Ecto neural progenitor cell (in vitro differentiated cells): ENCODE measurements at places on chromosomes 1 and 21.
A peak's percentile ranks its signal among the peaks of the same experiment; 100 is the strongest.

DNA sequence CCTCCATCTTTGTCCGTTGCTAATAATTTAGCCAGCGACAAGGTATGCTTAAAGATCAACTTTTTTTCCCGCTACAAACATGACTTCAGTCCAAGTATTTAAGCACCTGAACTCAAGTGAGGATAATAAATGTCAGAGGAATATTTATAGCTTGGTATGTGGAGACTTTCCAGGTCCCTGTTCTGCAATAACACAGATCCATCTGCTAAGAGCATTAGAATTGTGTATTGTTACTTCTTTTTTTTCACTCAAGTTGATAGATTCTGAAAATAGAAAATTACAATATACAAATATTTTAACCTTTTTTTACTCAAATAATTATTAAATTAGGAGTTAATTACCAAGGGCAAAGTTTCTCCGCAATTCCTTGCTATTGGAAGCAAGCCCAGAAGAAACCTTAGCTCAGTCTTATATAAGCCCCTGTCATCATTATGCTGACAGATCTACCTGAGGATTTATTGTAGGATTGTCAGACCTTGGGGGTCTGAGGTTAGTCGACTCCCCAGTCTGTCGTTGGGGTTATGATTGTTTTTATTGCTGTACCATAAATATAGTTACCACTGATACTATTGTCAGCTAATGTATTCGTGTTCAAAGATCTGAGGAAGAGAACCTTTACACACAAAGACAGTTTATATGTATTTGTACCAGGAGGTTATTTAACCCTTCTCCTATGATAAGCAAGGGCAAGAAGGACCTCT lies 337.9 kb downstream of the TBX15 start:
- no peak for DNase-seq

DNA sequence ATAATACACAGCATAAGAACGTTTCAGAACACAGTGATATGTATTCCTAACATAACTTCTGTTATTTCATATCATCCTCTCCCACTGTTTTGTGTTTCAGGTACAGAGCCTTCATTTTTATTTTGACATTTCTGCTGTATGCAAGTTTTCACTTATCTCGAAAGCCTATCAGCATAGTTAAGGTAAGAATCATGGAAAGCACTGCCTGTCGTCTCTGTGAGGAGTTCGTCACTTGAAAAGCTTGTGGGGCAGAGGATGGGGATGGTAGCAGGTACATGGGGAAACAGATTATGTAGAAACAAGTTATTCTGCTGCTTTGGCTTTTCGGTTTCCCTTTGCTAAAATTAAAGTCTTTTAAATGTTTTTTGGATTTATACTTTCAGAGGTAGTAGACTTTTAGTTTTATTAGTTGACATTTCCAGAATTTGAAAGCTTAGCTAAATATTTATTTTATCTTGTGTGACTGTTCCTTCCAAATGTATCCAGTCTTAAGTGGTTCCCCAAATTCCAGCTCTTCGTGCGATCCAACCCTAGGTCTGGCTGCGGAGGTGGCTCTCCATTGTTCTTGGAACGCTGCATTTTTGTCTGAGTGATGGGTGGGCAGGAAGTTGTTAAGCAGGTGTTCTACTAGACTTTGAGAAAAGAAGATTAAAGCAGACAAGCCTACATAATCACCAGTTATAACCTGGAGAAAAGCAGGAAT lies 12.2 kb downstream of the SLC37A1 start:
- DNase-seq = no peak

- DNase-seq = no peak
Observed at GRCh38 chr1:197198911-197199310, 52.4 kb upstream of the ASPM start.

DNA sequence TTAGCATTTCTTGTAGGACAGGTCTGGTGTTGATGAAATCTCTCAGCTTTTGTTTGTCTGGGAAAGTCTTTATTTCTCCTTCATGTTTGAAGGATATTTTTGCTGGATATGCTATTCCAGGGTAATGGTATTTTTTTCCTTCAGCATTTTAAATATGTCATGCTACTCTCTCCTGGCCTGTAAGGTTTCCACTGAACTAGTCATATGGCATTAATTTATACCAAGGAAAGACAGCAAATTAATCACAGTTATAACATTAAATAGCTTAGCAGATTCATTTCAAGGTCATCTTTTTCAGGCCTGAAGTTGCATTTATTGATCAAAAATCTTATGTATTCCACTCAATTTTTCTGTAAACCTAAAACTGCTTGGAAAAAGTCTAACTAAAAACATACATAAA lies 54.9 kb downstream of the AK5 start:
- no peak for DNase-seq

- DNase-seq = peak; percentile 74
Observed at GRCh38 chr1:16204634-16205333, 7.7 kb downstream of the ARHGEF19 start.

DNA sequence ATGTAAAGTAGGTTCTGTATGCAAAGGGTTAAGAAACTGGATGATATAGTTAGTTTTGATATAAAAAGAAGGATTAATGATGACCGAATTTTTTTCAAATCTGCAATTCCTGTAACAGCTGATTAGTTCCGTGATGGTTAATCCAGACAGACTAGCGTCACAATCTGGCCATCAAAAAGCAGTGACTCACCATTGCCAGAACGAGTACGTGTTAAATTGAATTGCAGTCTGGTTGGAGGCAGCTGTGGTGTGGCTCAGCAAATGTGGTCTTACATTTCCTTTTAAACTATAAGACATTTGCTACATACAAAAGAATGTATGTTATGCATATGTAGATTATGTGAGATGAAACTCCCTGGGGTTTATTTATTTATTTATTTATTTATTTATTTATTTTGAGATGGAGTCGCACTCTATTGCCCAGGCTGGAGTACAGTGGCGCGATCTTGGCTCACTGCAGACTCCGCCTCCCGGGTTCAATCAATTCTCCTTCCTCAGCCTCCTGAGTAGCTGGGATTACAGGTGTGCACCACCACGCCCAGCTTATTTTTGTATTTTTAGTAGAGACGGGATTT lies 139.8 kb downstream of the RYR2 start:
- DNase-seq = no peak

DNA sequence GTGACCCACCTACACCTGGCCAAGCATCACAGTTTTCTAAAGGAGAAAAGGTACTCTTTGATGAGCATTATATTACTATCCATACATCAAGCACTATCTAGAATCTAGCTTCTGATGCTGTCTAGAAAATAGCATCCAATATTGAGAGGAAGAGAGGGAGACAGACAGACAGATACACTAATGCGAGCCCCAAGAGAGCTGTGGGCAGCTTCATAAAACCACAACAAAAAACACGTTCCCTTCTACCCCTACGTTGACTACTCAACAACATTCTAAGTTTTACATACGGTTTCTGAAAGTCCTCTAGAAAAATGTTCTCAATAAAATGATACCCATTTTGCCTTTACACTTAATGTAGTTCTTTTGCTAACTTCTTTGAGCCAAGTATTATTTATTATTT lies 221.8 kb downstream of the SLC45A1 start:
- no peak for DNase-seq

GRCh38 chr1:9270290-9270883 lies 22.3 kb upstream of the SPSB1 start:
- no peak for DNase-seq

GRCh38 chr1:5751163-5751540 lies 241.1 kb downstream of the NPHP4 start:
- DNase-seq = no peak

DNA sequence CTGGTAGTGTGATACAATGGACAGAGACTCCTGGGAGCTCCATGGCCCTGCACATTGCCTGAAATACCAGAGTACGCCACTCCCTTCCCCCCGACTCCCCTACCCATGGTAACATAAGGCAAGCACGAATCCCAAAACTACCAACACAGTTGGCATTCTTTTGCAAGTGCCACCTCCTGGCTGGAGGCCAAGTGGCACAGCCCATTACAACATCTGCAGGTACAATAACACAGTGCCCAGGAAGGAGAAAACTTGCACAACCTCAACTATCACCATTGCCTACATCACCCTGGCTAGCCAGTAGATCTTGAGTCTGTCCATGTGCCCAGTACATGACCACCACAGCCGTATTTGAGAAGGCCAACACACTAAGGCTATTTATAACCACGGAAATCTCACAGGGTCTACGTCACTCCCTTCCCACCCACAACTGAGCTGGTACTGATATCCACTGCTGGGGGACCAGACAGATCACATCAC lies 11.7 kb downstream of the ADAMTS1 start:
- DNase-seq = no peak

DNA sequence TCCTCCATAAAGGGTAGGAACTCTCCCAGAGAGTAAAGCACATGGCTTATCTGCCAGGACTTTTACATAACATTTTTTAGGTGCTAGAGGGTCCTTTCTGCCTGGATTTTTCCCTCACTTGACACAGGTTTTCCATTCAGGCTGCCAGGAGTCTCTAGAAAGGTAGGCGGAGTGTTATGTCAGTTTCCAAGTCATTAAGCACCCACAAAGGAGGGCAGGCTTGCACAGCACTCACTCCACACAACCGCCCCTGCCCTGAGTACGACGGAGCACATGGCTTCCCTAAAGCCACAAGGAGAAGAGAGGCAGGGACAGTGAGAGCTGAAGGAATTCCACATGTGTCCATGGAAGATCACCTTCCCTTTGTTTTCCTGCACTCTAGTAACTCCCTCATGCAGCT lies 55.7 kb downstream of the CAPZB start:
- no peak for DNase-seq

- DNase-seq = peak; percentile 81
Observed at GRCh38 chr21:15065392-15066122, 757 bp upstream of the NRIP1 start.

DNA sequence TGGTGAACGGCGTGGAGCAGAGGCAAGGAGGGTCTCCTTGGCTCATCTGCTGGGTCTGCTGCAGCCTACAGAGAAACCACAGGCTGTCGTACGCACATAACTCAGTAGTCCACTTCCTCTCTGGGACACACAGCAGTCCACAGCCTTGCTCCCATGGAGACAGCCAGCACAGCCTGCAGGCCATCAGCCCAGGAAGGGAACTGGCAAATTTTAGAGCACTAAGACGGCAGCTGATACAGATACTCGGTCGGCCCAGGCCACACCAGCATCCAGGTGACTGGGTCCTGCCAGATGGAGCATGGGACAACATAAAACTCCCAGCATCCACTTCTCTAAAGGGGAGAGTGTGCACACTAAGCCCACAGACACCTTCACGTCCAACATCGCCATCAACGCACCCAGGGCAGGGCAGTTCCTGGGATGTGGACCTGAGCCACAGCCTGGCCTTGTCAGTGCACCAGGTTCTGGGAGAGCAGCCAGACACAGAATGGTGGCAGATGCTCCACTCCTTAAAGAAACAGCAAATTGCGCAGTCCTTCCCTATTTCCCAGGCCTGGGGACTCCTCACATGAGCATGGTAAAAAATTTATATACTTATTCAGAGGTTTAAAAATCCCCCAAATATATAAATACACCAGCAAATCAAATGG lies 247.1 kb upstream of the RAB4A start:
- DNase-seq = no peak

DNA sequence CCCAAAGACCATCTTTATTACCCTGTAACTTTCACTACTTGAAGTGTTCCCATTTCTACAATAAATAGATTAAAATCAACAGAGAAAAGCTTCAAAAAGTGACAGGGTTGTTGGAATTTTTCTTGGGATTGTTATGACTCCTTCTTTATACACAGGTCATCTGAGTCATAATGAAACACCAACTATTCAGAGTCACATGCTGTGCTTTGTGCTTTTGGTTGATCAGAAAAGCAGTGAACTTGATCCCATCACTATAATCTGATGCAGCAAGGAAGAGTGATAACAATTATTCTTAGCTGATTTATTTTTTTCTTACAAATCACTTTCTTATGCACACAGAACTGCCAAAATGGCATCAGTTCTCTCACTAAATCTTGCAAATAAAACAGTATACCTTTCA lies 422.9 kb downstream of the PTBP2 start:
- no peak for DNase-seq

- DNase-seq = no peak
Observed at GRCh38 chr1:7778133-7778628, 5.9 kb upstream of the PER3 start.

DNA sequence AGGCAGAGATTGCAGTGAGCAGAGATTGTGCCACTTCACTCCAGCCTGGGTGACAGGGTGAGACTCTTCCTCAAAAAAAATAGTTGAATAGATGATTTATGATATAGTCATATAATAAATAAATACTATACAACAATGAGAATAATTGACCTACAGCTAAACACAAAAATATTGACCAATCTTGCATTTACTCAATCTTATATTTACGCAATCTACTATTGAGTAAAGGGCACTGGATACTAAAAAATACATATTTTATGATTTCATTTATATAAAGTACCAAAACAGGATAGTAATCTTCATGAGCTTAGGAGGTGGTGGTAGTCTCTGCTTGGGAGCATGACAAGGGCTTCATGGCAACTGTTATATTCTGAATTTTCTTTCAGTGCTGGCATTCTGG lies 19.1 kb upstream of the GBP3 start:
- no peak for DNase-seq

DNA sequence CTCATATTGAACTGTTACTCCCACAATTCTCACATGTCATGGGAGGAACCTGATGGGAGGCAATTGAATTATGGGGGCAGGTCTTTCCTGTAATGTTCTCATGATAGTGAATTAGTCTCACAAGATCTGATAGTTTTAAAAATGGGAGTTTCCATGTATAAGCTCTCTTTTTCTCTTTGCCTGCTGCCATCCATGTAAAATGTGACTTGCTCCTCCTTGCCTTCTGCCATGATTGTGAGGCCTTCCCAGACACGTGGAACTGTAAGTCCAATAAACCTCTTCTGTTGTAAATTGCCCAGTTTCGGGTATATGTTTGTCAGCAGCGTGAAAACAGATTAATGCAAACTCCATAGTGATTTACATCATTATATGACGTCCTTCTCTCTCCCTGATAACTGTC lies 759.7 kb upstream of the RGS18 start:
- DNase-seq = no peak

DNA sequence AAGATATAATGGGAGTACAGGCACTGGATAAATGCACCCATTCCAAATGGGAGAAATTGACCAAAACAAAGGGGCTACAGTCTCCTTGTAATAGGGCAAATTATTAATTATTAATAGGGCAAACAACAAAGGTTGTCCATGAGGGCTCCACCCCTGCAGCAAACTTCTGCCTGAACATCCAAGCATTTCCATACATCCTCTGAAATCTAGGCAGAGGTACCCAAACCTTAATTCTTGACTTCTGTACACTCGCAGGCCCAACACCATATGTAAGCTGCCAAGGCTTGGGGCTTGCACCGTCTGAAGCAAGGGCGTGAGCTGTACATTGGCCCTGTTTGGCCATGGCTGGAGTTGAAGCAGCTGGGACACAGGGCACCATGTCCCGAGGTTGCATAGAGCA lies 33.7 kb downstream of the TNFSF4 start:
- DNase-seq = no peak

GRCh38 chr21:42312626-42313104 lies 2.5 kb downstream of the TFF3 start:
- peak; percentile 36 for DNase-seq
